ENCODE measurements at places on chromosomes 6 and 20.

- DNase-seq = no peak
Measured at GRCh38 chr6:156880913-156881312, 103.7 kb downstream of the ARID1B start.

DNA sequence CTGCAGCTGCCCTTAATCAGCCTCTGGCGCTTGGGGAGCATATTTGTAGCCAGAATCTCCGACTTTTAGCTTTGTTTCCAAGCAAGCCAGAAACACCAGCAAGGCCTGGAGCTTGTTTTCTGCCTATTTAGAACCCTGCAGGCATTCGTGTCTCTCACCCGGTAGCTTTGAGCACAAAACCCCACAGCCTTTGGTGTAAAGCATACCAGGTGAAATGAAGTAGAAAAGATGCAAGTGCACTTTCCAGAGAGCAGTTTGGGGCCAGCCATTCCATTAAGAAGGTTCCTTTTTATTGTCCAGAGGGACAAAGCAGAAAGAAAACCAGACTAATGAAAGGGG, 736 bp downstream of the FAM217B start:
- DNase-seq = no peak

DNA sequence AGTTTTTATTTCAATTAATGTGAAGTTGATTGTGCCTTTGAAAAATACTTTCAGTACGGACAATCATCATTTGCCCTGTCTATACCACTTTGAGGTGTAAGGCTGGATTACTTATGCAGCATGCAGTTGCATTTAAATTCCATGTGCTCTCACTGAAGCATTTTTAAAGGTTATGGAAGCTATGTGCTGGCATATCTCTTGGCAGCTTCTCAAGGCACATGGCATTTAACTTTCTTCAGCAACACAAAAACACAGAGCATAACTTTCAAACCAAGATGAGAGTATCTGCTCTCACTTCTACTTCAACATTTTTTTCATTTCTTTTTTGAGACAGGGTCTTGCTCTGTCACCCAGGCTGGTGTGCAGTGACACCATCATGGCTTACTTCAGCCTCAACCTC, 360.6 kb upstream of the RUNX2 start:
- DNase-seq = no peak

GRCh38 chr6:7749478-7749877, 23.6 kb downstream of the BMP6 start:
- DNase-seq = no peak

DNA sequence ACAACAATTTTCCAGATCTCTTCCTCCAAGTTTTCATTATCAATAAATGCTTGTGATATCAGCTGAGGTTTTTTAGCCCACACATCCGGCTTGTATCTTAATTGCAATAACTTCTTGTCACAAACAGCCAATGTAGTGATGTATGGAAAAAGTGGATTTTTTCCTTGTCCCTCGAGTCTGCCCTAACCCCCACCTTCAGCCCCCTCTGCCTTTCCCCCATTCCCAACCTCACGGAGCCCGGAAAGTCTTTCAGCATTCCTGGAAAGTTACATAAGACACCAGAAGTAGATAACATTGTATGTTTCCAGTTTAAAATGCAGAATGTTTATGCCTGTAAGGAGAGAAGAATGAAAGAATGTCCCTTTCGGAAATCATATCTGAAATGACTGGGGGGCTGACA, 179.2 kb upstream of the PHACTR1 start:
- DNase-seq = no peak
